KBM-7 (cell line): ENCODE measurements at places on chromosomes 5 and 9.

- no peak for DNase-seq
These were observed 10.0 kb downstream of the MOCS2 start for GRCh38 chr5:53099546-53099945.

DNA sequence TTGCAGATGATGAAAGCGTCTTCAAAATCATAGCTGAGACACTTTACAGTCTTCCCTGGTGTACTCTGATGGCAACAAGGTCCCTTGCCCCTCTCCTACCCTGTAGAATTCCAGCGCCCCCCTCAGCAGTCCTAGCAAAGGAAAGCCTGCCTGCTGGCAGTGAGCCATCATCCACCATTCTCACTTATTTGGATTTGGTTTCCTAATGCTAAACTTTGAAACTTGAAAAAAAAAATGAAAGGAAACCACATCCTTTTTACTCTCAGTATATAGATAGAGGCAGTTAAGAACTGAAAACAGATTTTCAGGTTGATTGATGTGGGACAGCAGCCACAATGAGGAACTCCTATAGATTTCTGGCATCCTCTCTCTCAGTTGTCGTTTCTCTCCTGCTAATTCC, at the start of gene GZMA:
TSS of gene GZMA (plus strand) at position 299 of the 400 bp plus-strand sequence. CDS start at position 336, 37 bp downstream.
- DNase-seq, result peak; percentile 38

GRCh38 chr5:103849934-103850333, 287.3 kb upstream of the NUDT12 start:
- DNase-seq, result no peak

- no peak for DNase-seq
These were observed 10.5 kb downstream of the TMEM174 start for GRCh38 chr5:73183481-73183891.

DNA sequence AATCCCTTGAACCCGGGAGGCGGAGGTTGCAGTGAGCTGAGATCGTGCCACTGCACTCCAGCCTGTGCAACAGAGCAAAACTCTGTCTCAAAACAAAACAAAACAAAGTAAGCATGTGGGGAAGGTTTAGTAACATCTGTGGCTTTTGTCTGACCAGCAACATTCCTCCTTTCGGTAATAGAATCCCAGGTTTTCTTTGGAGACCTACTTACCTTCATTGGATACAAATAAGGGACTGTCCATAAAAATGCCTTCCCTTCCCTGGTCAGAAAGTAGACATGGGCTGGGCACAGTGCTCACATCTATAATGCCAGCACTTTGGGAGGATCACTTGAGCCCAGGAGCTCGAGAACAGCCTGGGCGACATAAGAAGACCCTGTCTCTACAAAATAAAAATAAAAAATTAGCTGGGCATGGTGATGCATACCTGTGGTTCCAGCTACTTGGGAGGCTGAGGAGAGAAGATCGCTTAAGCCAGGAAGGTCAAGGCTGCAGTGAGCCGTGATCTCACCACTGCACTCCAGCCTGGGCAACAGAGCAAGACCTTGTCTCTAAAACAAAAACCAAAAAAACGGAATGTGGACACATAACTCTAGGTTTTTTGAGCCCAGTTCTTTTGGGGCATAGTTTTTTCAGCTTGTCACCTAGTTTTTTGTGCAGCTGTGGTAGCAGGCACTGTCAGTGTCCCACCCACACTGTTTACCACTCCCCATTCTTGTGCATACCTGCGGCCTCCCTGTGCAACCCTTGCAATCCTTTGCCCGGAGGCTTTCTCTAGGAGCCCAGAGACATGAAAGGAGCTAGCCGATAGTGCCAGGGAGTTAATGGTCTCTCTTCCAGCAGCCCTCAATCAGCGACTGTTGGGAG, 9.0 kb upstream of the SPINK4 start:
- DNase-seq, result no peak

GRCh38 chr9:95852059-95853032, 23.1 kb upstream of the ERCC6L2 start:
- no peak for DNase-seq
